Epithelial cell of umbilical artery (primary cell): ENCODE measurements at places on chromosomes 4 and X. TPM values are rescaled to one million over a fixed set of nuclear protein-coding genes. Genes with fewer than 3 reads are reported as not detected.

Gene FAM9C
- not detected in 2 replicates for total RNA-seq

Gene MAGEA9B
- total RNA-seq, result not detected in 2 replicates

Gene PCSK1N
- under 0.01 TPM in 1 of 2 replicates, not detected in the other for total RNA-seq

Gene SPIN2B
- total RNA-seq, result 6.8 and 7.6 TPM in 2 replicates

Gene OTC
- 0.15 TPM in 1 of 2 replicates, not detected in the other for total RNA-seq
